ENCODE measurements at places on chromosomes 6 and 20.

- no peak for DNase-seq
Observed at GRCh38 chr6:47419621-47420020, 58.0 kb upstream of the CD2AP start.

DNA sequence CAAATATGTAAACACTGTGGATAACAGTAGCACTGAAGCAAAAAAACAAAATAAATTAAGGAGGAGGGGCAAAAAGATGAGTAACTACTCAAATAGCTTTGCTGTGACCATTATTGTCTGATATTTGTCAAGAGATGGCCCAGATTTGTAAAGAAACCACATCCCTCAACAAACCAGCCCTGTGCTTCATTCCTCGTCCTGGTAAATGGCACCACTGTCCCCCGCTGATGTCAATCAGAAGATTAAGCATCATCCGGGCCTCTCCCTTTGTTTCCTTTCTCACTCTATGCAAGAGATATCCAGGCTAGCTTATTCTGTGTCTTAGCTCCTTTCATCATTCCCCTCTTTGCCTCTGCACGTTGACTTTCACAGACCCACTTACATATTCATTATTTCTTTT is 259.0 kb downstream of the SYNE1 start:
- DNase-seq, result no peak

GRCh38 chr6:106963544-106963943 is 11.0 kb downstream of the CD24 start:
- no peak for DNase-seq

DNA sequence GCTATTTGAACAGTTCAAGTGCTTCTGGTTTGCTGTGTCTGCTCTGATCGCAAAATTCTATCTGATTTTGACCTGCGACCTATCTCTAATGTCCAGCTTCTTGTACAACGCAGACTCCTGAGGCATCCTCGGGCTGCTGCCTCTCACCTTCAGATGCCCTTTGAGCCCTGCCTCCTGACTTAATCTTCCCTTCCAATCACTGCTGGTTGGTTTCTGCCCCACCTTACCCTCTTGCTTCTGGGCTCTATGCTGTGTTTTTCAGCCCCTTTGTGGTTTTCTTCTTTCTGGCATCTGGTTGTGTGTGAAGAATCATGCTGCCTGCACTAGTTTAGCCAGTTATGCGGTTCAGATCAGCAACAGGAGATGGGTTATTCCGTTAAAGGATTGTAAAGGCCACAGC is 131.2 kb upstream of the THEMIS start:
- no peak for DNase-seq

GRCh38 chr6:64696053-64696452 is 1011.0 kb downstream of the EYS start:
- DNase-seq, result no peak

- DNase-seq, result no peak
Observed at GRCh38 chr6:31689249-31690110, 8.6 kb upstream of the LY6G5C start.

GRCh38 chr6:102300350-102300749 is 906.8 kb downstream of the GRIK2 start:
- no peak for DNase-seq

GRCh38 chr6:120122401-120122800 is 772.8 kb upstream of the MAN1A1 start:
- no peak for DNase-seq

GRCh38 chr6:72579865-72580264 is 42.0 kb upstream of the KCNQ5 start:
- DNase-seq, result no peak

GRCh38 chr6:27026361-27026760 is 221.1 kb upstream of the PRSS16 start:
- no peak for DNase-seq

GRCh38 chr6:117795234-117795633 is 111.8 kb upstream of the SLC35F1 start:
- no peak for DNase-seq

DNA sequence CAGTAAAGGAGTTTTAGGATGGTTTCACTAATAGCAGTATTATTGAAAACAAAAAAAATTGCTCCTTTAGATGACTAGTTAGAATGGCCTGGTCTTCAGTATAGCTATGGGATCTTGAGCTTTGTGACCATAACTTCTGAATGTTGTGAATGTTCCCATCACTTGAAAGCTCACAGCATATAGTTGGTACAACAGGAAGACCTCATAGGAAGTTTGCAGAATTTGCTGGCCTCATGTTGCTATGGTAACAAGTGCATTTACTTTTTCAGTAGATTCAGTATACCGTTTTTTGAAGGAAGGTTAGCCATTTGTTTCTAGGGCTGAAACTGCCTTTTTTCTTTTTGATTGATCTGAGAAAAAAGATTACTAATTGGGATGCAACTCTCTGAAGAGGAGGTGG is 8.3 kb downstream of the PHF3 start:
- DNase-seq, result no peak

DNA sequence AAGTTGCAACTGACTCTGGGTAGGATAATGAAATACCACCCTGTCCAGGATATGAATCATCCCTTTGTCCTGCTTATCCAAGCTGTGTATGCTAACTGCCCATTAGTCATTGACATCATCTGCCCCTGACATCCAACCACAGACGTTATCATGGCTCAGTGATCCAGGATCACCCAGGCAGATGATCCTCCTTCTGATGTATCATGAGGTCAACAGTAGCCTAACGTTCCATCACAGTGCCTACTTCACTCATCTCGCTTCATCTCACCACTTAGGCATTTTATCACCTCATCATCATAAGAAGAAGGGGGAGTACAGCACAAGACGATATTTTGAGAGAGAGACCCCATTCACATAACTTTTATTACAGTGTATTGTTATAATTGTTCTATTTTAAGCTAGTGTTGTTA is 13.4 kb upstream of the BTN3A2 start:
- no peak for DNase-seq

GRCh38 chr6:40022867-40023266 is 88.6 kb upstream of the MOCS1 start:
- no peak for DNase-seq

DNA sequence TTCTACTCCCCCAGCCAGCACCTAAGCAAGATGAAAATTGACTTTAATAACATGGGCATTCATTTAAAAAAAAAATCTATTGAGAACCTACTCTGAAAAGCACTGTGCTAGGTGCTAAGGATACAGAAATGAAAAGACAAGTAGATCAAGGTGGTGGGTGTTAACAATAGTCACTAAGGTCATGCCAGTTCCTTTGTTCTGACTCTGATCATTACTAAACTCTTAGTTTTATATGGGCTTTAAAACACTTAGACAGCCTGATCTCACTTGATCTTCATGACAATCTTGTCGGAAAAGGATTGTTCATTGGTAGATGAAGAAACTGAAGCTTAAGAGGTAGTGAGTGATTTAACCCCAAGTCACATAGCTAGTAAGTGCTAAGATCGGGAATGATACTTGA is 285.7 kb upstream of the PRDM1 start:
- no peak for DNase-seq

DNA sequence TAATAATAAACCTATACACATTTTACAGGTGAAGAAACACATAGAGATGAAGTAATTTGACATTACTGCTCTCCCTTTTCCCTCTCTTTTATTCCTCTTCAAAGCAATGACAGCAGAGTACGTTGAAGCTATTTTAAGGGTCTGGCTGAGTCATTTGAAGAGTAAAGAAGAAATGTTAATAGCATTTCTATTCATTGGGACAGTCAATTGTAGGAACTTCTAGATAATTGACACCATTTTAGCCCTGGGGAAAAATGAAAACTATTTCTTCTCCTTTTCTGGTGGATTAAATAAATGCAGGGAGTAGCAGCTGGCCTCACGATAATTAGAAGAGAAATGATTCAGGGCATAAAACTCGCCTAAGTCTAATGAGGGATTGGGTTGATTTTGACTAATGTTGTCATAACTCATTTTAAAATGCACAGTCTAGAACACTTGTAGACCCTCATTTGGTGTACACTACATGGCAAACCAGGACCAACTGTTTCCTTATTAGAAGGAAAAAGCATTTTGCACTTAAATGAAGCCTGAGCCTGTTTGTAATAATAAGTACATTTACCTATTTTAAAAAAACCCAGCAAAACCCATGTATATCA is 48.1 kb downstream of the RIPOR2 start:
- no peak for DNase-seq

DNA sequence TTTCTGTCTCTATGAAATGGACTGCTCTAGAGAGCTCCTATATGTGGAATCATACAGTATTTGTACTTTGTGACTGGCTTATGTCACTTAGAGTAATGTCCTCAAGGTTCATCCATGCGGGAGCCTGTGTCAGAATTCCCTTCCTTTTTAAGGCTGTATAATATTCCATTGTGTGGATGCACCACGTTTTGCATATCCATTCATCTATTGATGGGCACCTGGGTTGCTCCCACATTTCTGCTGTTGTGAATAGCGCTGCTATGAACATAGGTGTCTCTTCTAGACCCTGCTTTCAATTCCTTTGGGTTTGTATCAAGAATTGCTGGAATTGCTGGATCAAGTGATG is 155.4 kb downstream of the BMP7 start:
- no peak for DNase-seq

DNA sequence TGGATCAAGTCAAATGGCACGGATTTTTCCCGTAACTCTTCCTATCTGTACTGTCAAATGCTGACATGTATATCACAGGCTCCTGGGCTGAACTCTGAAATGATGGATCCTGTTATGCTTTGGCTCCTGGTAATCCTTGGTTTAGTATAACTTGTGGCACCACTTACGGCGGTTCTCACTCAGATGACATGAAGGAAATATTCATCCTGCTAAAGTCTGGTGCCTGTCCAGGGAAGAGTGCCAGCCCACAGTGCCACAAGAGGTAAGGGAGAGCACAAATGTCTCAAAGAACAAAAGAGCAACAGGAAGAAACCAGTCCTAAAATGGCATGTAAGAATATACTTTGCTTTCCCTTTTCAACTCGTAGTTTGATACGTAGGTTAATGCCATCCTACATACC is 93.1 kb upstream of the TAB2 start:
- DNase-seq, result no peak

DNA sequence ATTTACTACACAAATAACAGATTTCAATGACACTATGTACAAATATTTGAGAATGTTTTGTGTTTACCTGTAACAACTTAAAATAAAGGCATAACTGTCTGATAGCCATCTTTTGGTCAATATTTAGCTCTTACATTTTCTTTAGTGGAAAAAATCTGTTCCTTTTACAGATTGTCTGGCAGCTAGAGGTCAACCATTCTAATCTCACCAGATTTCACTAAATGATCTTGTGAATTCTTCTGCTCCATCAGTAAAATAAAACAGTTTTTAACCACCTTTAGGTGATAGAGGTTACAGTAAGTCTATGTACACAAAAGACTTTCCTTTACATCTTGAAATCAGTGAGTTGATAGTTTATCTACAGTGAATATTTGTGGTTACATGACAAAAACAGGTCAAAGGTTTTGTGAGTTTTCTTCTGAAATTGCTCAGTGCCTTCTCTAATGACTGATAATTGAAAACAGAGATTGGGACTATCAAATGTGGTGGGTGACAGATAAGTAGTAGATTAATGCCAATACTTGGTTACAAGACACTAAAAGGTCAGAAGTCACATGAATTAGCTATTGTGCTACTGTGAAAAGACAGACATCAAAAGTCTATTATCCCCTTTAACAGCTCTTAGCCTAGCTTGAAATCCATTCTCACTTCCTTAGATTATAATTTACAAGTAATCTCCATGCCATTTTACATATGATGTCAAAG is 47.4 kb downstream of the BMP5 start:
- no peak for DNase-seq

GRCh38 chr6:37232430-37233017 is 25.0 kb upstream of the TBC1D22B start:
- no peak for DNase-seq

GRCh38 chr6:6752129-6752528 is 163.6 kb downstream of the LY86 start:
- DNase-seq, result no peak

GRCh38 chr6:64301307-64302236 is 666.0 kb downstream of the PHF3 start:
- DNase-seq, result no peak

- DNase-seq, result no peak
Observed at GRCh38 chr20:63856098-63856511, 5.2 kb upstream of the ABHD16B start.

DNA sequence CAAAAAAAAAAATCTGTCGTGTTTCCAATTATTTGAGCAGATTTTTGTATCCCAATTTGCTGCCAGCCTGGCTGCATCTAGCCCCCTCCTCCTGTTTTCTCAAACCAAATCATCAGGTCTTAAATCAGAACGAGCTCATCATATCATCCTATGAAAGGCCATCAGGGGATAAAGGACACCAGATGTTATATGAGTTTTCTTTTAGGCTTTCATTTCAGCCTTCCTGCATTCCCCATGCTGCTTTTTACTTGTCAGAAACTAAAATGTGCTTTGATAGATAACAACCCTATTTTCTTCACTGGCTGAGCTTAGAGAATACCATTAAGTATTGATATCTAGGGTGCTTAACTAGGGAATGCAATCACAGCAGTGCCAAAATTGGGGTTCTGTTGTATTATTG is 968.4 kb upstream of the SLC35B3 start:
- DNase-seq, result no peak

DNA sequence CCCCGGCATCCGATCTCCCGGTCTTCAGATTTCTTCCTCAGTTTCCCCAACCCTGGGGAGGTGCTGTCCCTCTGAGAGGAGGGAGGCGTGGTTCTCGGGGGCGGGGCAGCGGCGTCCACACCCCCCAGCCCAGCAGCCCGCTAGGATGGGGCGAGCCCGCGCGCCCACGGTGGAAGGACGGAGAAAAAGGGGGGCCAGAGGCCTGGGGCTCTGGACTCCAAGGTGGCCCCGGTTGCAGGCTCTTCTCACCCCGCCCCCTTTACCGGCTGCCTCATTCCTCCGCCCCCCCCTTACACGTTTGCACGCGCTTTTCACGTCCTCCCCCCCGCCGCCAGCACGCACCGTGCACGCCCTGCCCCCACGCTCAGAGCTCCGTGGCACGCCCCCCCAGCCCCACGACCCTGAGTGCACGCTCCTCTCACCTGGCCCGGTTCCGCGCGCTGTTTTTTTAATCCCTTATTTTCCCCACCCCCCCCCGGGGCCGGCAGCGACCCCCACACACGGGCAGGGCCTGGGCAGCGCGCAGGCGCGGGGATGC is 402 bp downstream of the ZBTB12 start:
- peak; percentile 45 for DNase-seq
